CD4-positive, alpha-beta T cell treated with Interleukin-4 for 4 hours (primary cell): ENCODE measurements at places on chromosomes 4 and X.

DNA sequence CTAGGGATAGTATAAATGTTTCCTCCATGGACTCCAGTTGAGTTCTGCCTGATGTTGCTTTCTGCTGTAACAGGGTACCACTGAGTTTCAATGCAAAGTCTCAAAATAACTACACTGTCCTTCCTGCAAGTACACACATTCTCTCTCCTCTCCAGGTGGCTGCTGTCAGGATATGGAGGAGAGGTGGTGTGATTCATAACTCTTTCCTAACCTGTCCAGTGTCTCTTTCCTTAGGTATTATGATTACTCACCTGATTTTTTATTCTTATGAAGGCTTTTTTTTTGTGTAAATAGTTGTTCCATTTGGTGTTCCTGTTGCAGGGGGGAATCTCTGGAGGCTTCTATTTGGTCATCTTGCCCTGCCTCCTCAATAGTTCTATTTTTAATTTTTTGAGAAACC is 39.8 kb upstream of the POF1B start:
- DNase-seq, result no peak

DNA sequence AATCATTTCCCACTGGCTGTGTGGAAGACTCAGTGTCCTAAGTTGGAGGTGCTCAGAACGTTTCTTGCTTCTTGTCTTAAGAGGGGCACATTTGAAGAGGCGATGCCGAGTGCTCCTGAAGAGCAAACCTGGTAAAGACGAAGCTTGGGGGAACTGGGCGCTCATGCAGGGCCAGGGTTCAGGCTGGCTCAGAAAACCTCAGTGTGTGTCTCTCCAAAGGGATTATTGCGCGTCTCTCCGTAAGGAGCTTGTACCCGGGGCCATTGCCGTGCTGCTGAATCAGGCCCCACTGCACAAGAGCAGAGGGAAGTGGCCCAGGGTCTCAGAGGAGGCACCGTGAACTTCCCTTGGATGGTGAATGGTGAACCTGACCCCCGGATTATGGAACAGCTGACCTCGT is 44.4 kb downstream of the PSAPL1 start:
- no peak for DNase-seq

GRCh38 chrX:154470434-154470833 is 8.6 kb downstream of the LAGE3 start:
- no peak for DNase-seq

DNA sequence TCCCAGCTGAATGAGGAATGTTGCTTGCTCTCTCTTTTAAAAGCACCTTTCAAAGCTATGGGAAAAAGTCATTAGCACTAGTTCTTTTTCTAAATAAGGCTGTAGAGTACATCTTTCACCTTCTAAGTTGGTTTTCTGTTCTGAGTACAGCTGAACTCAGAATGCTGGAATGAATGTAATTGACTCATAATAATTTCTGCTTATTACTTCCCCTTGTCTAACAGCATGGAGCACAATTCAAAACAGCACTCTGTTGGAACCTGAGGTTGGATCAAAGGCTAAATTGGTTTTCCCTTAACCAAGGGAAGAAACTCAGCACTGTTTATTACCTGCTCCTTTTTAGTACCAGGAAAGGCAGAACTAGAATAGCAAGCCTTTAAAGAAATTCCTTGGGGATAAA is 33.5 kb upstream of the CYP2U1 start:
- DNase-seq, result no peak

GRCh38 chr4:98618680-98619079 is 39.7 kb downstream of the TSPAN5 start:
- no peak for DNase-seq

GRCh38 chrX:151085207-151085606 is 91.2 kb upstream of the GPR50 start:
- no peak for DNase-seq

- no peak for DNase-seq
These were observed 325.5 kb upstream of the F9 start for GRCh38 chrX:139204898-139205667.

- DNase-seq, result no peak
These were observed 1848.9 kb upstream of the TENM3 start for GRCh38 chr4:180394312-180394711.

DNA sequence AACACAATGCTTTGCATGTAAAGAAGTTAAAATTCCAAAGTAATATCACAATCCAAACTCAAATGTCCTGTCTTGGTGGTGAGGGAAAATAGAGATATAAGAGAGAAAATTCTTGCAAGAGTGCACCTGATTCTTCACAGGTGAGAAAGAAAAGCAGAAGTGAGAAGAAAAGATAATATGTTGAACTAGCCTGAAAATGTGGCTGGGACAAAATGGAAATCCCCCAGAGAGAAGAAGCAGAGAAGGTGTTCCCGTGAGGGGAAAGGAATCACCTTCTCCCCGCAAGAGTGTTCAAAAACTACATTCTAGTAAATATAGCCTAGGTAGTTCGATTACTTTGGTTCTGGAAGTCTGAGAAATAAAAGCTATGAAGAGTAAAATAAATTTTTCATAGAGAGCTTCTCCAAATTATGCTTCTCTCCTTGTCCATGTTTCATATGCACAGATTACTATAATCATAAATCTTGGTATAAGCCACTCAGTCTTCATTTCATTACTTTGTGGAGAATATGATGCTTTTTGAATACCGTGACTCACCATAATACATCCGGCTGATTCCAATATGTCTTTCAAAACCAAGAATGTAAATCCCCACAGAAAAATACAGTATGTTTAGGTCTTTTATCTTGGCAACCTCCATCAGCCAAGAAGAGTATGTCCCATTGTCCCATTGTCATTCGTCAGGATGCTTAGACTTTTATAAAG is 63.1 kb downstream of the COX18 start:
- DNase-seq, result no peak

- DNase-seq, result peak; percentile 39
These were observed 18.6 kb downstream of the ZCCHC4 start for GRCh38 chr4:25330905-25331808.
